Activated CD4-positive, alpha-beta T cell treated with anti-CD3 and anti-CD28 coated beads for 24 hours (primary cell): ENCODE measurements at places on chromosomes 5 and 9.

DNA sequence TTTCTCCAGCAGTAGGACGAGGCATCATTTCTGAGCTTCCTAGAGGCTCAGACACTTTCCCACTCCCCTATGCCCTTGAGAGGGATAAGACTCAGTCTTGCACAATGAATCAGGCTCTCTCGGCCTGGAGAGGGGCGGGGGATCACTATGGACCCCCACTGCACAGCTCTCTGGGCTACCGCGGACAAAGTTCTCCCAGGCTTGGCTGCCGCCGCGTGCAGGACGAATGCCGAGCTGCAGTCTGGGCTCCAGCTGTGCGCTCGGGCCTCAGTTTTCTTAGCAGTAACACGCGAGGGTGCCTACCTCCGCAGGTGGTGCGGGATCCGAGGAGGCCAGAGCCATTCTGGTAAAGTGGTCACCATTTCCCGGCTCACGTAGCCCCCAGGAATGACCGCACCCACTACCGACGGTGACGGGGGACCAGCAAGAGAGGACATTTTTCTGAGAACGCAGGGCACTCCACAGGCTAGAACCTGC lies 3.4 kb upstream of the MYORG start:
- DNase-seq, result no peak

- no peak for DNase-seq
Measured at GRCh38 chr5:4196744-4197143, 601.1 kb downstream of the IRX1 start.

- no peak for DNase-seq
Measured at GRCh38 chr5:21143686-21144085, 1155.7 kb upstream of the CDH18 start.

DNA sequence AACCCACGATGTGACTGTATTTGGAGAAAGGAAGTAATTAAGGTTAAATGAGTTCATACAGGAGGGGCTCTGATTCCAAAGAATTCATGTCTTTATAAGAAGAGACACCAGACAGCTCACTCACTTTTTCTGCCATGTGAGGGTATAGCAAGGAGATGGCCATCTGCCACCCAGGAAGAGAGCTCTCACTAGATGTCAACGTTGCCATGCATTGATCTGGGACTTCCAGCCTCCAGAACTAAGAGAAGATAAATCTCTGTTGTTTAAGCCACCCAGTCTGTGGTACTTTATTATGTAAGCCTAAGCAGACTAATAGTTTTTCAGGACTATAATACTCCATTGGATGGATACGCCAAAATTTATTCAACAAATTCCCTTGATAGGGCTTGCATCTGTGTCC lies 89.8 kb upstream of the RAD23B start:
- DNase-seq, result no peak

- DNase-seq, result peak; percentile 42
Measured at GRCh38 chr9:137461663-137462395, 2.7 kb upstream of the NSMF start.

DNA sequence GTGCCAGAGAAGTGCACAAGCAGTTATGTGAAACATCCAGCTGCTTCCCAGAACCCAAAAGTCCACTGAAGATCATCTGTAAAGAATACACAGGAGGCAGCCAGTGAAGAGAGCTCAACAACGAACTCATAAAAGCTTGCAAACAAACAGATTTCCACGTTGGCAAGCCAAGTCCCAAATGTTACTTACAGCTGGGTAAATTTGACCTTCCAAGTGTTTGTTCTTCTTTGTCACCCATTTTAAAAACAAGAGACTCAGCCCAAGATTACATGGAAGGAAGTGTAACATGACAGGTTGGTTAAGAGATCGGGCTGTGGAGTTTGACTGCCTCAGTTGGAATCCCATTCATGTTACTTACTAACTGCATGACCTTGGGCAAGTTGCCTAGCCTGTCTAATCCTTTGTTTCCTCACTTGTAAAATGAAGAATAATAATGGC lies 174.9 kb upstream of the PAPPA start:
- no peak for DNase-seq

DNA sequence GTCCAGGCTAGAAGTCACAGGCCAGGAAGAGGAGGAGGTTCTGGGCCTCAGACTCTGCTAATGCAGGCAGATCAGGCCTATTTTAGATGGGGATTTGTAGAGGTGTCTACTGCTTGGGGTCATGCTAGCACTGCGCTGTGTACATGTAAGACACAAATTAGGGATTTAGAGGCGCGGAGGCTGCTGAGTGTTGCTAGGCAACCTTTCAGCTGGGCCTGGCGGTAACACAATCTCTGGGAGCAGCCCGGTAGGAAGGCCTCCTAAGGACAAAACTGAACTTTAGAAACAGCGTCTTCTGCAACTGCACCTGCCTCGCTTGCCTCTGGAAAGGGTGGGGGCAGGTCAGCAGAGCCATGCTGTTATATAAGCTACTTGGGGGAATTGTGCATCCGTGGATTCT lies 147.9 kb downstream of the MACROH2A1 start:
- DNase-seq, result no peak

GRCh38 chr9:4985386-4986266 lies 554 bp downstream of the JAK2 start:
- no peak for DNase-seq
